ENCODE measurements at places on chromosomes 7 and 10. TPM values are rescaled to one million over a fixed set of nuclear protein-coding genes. Genes with fewer than 3 reads are reported as not detected.

- DNase-seq: no peak
- no peaks in the 10 kb centered on the region for H3K4me1 ChIP-seq
- H3K4me3 ChIP-seq: no peak overlapping the region
- no peak overlapping the region for H3K27ac ChIP-seq
- no peaks in the 10 kb centered on the region for H3K36me3 ChIP-seq
Observed at GRCh38 chr7:9124320-9124719, 690.9 kb downstream of the NXPH1 start.

- no peaks in the 10 kb centered on the region for H3K4me1 ChIP-seq
- no peak overlapping the region for H3K27ac ChIP-seq
- no peaks in the 10 kb centered on the region for H3K27me3 ChIP-seq
- no peaks in the 10 kb centered on the region for H3K36me3 ChIP-seq
- H3K4me3 ChIP-seq: no peak overlapping the region
Observed at GRCh38 chr7:97285348-97285747, 167.8 kb downstream of the SDHAF3 start.

DNA sequence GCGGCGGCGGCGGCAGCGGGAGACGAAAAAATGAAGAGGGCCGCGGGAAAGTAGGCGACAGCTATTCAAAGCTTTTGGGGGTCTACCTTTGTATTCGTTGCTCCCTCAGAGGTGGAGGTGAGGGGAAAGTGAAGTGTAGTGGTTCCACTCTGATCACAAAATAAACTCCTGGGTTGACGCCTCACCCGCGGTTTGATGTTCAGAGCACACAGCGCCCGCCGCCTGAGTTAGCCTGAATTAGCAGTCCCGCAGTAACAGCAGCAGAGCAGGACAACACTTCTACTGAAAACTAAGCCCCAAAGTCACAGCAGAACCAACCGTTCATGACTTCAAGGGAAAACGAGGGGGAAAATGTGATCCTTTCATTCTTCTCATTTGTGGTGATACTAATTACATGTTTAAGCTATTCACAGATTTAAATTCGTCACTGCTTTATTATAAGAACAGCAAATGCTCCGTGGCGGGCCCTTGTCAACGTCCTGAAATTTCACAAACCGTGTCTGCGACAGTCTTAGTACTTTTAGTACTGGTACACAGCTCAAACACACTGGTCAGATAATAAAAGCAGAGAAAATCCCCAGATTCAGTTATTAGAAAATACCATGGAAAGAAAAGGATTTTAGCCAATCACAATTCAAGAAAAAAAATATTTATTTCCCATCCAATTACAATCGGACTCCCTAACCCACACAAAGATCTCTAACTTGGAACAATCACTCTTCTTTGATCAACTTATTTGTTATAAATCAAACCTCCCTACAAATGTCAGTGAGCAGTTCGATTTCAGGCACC, 563 bp upstream of the JMJD1C start:
- no peak for DNase-seq
- H3K27ac ChIP-seq: peak overlapping the region; percentile 50
- H3K4me1 ChIP-seq: peaks cover 13% of the 10 kb centered on the region
- no peaks in the 10 kb centered on the region for H3K27me3 ChIP-seq
- peak overlapping the region; percentile 96 for H3K4me3 ChIP-seq
- no peaks in the 10 kb centered on the region for H3K36me3 ChIP-seq

GRCh38 chr10:122271076-122271475, at the start of gene BTBD16:
Gene BTBD16 (plus strand): TSS chr10:122271296. CDS start chr10:122275082, 3,786 bp downstream.
- no peaks in the 10 kb centered on the region for H3K4me1 ChIP-seq
- H3K4me3 ChIP-seq: no peak within 1 kb of the TSS
- no peak for DNase-seq

- H3K27ac ChIP-seq: no peak overlapping the region
- no peak for DNase-seq
- H3K4me3 ChIP-seq: no peak overlapping the region
- no peaks in the 10 kb centered on the region for H3K4me1 ChIP-seq
- no peaks in the 10 kb centered on the region for H3K27me3 ChIP-seq
Observed at GRCh38 chr7:92797284-92797683, 39.1 kb downstream of the CDK6 start.

DNA sequence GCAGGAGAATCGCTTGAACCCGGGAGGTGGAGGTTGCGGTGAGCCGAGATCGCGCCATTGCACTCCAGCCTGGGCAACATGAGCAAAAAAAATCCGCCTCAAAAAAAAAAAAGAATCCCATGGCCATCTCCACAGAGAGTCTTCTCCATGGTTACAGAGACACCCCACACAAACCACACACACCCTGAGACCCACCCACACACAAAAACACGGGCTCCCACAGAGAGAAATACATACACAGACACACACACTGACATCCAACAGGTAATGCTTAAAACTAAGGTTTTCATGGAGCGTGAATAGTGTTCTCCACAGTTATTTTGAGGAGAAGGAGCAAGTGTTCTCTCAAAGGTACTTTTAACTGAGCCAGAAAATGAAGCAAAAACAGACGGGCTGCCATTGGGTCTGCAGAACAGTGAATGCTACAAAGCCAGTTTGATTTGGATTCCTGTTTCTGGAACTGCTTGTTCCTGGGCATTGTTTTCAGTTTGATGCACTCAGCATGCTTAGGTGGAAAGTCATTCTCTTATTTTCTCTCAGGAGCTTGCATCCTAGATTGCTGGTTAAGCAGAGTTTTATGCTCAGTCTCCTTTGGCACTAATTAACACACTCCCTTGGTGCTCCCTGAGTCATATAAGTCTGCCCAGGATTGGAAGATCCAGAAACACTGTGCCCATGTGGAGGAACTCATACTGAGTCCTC, 15.4 kb downstream of the AHCYL2 start:
- peaks cover 4% of the 10 kb centered on the region for H3K4me1 ChIP-seq
- H3K27ac ChIP-seq: no peak overlapping the region
- H3K4me3 ChIP-seq: no peak overlapping the region
- no peaks in the 10 kb centered on the region for H3K27me3 ChIP-seq

DNA sequence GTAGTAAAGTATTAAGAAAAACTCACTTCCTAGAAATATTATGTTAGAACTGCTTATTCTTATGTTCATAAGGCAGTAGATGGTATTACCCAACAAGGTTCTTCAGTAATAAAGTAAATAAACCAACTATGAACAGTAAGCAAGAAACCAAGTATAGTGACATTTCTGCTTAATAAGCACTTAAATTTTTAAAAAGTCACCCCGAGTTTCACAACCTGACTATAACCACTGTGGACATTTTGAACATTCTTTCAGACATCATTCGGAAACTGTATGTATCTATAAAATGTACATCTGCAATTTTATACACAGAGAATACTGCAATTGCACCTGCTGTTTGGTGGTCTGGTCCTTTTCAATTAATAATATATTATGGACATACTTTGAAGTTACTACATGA, 1073.6 kb downstream of the XPNPEP1 start:
- H3K4me1 ChIP-seq: peaks cover 36% of the 10 kb centered on the region
- no peak for DNase-seq
- no peak overlapping the region for H3K4me3 ChIP-seq
- no peaks in the 10 kb centered on the region for H3K27me3 ChIP-seq
- H3K27ac ChIP-seq: no peak overlapping the region

- H3K36me3 ChIP-seq: no peaks in the 10 kb centered on the region
- no peak overlapping the region for H3K4me3 ChIP-seq
- DNase-seq: no peak
- peaks cover 17% of the 10 kb centered on the region for H3K27me3 ChIP-seq
Observed at GRCh38 chr7:44307905-44308595, 17.3 kb downstream of the CAMK2B start.

DNA sequence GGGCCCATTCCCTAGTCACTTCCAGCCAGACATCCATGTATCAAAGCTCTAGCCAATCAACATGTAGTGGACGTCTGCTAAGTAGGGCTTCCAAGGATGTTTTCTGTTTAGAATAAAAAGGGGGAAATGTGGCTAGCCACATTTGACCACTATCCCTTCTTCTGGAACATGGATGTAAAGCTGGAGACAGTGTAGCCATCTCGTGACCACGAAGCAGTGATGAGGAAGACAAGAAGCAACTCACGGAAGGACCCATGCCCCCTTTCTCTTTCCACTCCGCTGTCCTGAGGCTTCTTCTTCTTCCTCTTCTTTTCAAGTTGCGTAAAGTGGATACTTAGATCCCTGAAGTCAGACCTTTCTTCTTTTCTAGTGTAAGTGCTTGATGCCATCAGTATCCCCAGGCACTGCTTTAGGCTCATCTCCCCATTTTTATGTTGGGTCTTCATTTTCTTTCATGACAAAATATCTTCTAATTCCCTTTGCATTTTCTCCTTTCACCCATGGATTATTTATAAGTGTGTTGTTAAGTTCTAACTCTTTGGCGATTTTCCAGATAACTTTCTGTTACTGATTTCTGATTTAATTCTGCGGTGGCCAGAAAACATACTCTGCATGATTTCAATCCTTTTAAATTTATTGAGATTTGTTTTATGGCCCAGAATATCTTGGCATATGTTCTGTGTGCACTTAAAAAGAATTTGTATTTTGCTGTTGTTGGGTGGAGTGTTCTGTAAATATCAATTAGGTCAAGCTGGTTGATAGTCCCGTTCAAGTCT, 594.5 kb downstream of the SDK1 start:
- H3K36me3 ChIP-seq: no peaks in the 10 kb centered on the region
- H3K27me3 ChIP-seq: no peaks in the 10 kb centered on the region
- H3K27ac ChIP-seq: no peak overlapping the region
- no peak for DNase-seq

- no peaks in the 10 kb centered on the region for H3K4me1 ChIP-seq
- no peak overlapping the region for H3K27ac ChIP-seq
- no peak for DNase-seq
- H3K36me3 ChIP-seq: no peaks in the 10 kb centered on the region
Observed at GRCh38 chr7:125347269-125347668, 417.6 kb upstream of the POT1 start.

DNA sequence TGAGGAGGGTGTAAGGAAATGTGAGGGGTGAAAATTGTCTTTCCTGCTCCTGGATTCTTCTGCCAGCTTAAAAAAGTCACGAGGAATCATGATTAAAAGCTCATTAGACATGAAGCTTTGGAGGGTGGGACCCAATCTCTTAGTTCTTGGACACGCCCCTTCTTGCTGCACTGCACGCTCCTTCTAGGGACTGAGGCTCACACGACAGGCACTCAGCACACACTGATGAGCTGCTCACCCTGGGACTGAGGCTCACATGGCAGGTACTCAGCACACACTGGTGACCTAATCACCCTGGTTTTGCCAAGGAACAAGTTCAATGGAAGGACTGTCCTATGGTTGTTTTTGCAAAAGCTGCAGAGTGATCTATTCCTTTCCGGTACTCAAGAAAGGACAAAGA, 65.8 kb upstream of the ELMO1 start:
- peaks cover under 1% of the 10 kb centered on the region for H3K27me3 ChIP-seq
- DNase-seq: no peak
- no peaks in the 10 kb centered on the region for H3K4me1 ChIP-seq
- no peak overlapping the region for H3K4me3 ChIP-seq
- H3K27ac ChIP-seq: no peak overlapping the region

GRCh38 chr7:29977886-29978651, 11.5 kb downstream of the SCRN1 start:
- no peak for DNase-seq
- H3K4me3 ChIP-seq: no peak overlapping the region
- H3K36me3 ChIP-seq: no peaks in the 10 kb centered on the region
- H3K27me3 ChIP-seq: no peaks in the 10 kb centered on the region
- H3K27ac ChIP-seq: no peak overlapping the region

DNA sequence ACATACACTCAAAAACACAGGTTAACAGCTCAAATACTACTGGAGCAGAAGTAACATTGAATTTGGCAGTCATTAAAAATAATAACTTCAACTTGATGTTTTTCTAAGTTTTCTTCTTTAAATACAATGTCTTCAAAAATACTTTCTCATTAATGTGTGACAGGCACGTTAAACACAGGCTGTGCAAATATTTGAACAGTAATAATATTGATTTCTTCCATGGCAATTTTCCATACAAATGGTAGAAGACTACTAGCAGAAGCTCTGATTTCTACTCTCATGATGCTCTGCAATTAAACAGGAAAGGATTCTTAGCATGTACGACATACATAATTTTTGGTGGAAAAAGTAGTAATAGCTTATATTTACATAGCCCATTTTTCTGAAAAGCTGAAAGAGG, 47.4 kb downstream of the NRP1 start:
- H3K27ac ChIP-seq: no peak overlapping the region
- H3K4me3 ChIP-seq: no peak overlapping the region
- DNase-seq: no peak
- no peaks in the 10 kb centered on the region for H3K36me3 ChIP-seq

DNA sequence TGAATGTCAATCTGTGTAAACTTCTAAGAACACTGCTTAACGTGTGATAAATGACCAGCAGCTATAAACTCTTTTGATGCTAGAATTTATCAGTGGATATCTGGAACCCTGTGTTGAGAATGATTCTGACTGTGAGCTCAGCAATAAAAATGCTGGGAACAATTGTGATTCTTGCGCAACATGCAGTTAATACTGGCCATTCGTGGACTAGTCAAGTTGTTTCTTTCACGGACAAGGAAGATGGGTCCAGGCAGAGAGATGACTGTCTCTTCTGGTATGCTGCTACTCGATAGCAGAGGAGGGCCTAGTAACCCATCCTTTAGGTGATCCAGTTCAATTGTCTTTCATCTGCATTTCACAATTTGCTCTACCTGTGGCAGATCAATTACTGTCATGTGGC, 394.8 kb upstream of the IGFBP3 start:
- no peak for DNase-seq
- H3K36me3 ChIP-seq: no peaks in the 10 kb centered on the region
- no peaks in the 10 kb centered on the region for H3K27me3 ChIP-seq
- no peak overlapping the region for H3K4me3 ChIP-seq
- no peak overlapping the region for H3K27ac ChIP-seq

DNA sequence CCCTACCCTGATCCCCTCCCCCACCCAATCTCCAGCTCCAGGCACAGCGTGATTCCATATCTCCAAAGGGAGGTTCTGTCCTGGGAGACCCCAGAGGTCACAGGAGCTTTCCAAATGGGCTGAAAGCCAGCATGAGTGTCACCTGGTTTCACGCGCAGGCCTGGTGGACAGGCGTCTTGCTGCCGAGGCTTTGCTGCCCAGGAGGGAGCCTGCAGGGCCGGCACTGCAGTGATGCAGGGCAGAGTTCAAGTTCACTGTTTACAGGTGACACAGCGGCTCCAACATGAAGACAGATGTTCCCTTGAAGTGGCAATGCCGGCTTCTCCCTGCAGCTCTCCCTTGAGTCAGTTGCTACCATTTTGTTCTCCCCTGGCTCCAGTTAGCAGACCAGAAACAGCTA, 104.3 kb downstream of the TCERG1L start:
- no peak overlapping the region for H3K27ac ChIP-seq
- H3K36me3 ChIP-seq: no peaks in the 10 kb centered on the region
- H3K4me3 ChIP-seq: no peak overlapping the region

DNA sequence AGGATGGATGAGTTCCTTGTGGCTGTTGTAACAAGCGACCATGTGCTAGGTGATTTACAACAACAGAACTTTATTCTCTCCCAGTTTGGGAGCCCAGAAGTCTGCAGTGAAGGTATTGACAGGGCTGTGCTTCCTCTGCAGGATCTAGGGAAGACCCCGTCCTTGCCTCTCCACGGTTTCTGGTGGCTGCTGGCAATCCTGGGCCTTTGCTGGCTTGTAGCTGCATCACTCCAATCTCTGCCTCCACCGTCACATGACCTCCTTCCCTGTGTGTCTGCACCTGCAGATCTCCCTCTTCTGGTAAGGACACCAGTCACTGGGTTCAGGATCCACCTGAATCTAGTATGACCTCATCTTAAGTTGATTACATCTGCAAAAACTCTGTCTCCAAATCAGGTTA, 115.6 kb downstream of the GLRX3 start:
- H3K4me3 ChIP-seq: no peak overlapping the region
- H3K27ac ChIP-seq: no peak overlapping the region
- DNase-seq: no peak

- no peak overlapping the region for H3K27ac ChIP-seq
- no peak overlapping the region for H3K4me3 ChIP-seq
Observed at GRCh38 chr10:8992009-8992408, 937.5 kb downstream of the GATA3 start.

COBL gene
- not detected for polyA plus RNA-seq

STEAP4 gene
- polyA plus RNA-seq: 0.04 TPM

DNAAF5 gene
- 13.1 TPM for polyA plus RNA-seq

PILRA gene
- polyA plus RNA-seq: 8.4 TPM

COG5 gene
- 7.0 TPM for polyA plus RNA-seq

All from B cell (primary cell).